ENCODE measurements at places on chromosomes 1 and 21. TPM values are rescaled to one million over a fixed set of nuclear protein-coding genes. Genes with fewer than 3 reads are reported as not detected.

- no peak overlapping the region for H3K27ac ChIP-seq
- no peak for DNase-seq
- H3K4me1 ChIP-seq = peaks cover 10% of the 10 kb centered on the region
- H3K36me3 ChIP-seq = no peaks in the 10 kb centered on the region
- H3K27me3 ChIP-seq = no peaks in the 10 kb centered on the region
Measured at GRCh38 chr1:230387876-230388275, 38.3 kb downstream of the PGBD5 start.

DNA sequence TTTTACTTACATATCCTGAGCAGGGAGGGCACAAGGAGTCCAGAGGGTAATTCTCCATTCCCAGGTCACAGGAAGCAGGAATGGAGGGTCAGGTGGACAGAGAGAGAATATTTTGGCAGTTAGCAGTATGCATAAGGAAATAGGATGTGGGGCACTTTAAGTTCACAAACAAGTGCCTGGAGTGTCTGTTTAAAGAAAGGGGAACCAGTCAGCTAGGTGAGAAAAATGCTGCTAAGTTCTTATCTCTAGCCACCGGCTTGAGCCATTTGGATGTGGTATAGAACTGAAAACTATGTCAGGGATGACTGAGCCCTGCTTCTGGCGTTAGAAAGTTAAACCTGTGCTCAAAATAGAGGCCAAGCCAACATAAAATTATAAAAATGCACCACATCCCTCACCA lies 739.7 kb upstream of the NCAM2 start:
- no peaks in the 10 kb centered on the region for H3K4me1 ChIP-seq
- H3K4me3 ChIP-seq = no peak overlapping the region
- no peaks in the 10 kb centered on the region for H3K27me3 ChIP-seq
- H3K36me3 ChIP-seq = no peaks in the 10 kb centered on the region
- H3K27ac ChIP-seq = no peak overlapping the region
- DNase-seq = no peak

Gene B3GALT6
- polyA plus RNA-seq = 20.4 TPM

DNA sequence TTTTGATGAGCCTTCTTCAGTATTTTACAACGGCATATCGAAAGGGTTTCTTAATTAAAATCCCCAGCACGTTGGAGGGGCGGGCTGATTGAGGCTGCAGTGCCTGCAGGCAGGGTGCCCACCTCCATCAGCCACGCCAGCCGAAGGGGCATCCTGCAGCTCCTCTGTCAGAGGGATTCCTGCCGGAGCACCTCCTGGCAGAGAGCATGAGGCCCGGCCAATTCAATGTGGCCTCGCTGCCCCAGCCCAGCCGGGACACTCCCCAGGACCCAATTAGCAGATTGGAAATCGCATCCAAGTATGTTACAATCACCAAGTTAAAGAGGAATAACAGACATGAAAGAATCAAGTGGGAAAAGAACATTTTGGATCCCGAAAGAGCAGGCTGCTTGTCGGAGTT lies 216.6 kb downstream of the ST6GALNAC3 start:
- H3K4me1 ChIP-seq = no peaks in the 10 kb centered on the region
- no peaks in the 10 kb centered on the region for H3K27me3 ChIP-seq
- no peak overlapping the region for H3K4me3 ChIP-seq
- DNase-seq = no peak
- no peak overlapping the region for H3K27ac ChIP-seq

- 0 out of 2 replicates have a peak, but pooled peaks cover 3% of the 10 kb centered on the region for H3K27me3 ChIP-seq
- DNase-seq = no peak
Measured at GRCh38 chr1:110727246-110727645, 52.5 kb upstream of the KCNA3 start.

DNA sequence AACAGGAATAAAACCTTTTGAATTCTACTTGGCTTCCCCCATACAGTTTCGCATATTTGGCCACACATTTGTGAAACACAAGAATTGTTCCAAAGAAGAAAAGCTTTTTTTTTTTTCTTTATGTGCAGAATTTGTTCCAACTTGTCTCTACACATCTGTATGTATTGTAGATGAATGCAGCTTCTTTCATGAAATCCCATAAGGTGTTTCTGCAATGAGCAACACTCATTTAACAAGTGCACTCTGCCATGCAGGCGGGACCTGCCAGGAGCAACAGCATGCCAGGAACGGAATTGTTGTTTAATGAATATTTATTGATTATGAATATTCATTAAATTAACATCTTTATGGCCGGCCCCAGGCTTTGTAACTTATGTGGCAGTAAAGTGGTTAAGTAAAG lies 1075.0 kb downstream of the TTLL7 start:
- no peak for DNase-seq
- H3K4me3 ChIP-seq = no peak overlapping the region
- H3K36me3 ChIP-seq = no peaks in the 10 kb centered on the region
- H3K27me3 ChIP-seq = no peaks in the 10 kb centered on the region
- peaks cover 2% of the 10 kb centered on the region for H3K4me1 ChIP-seq
- H3K27ac ChIP-seq = no peak overlapping the region

Gene RNF223
- polyA plus RNA-seq = not detected

GRCh38 chr1:3032371-3033039 lies 11.2 kb downstream of the ACTRT2 start:
- no peaks in the 10 kb centered on the region for H3K36me3 ChIP-seq
- no peak overlapping the region for H3K4me3 ChIP-seq

Gene HHIPL2
- 0.08 TPM for polyA plus RNA-seq

Gene MASP2
- 0.54 TPM for polyA plus RNA-seq

GRCh38 chr1:11961230-11961629 lies 19.0 kb upstream of the MFN2 start:
- no peak overlapping the region for H3K27ac ChIP-seq
- no peak overlapping the region for H3K4me3 ChIP-seq
- H3K36me3 ChIP-seq = peaks cover 14% of the 10 kb centered on the region
- no peaks in the 10 kb centered on the region for H3K27me3 ChIP-seq
- DNase-seq = no peak

DNA sequence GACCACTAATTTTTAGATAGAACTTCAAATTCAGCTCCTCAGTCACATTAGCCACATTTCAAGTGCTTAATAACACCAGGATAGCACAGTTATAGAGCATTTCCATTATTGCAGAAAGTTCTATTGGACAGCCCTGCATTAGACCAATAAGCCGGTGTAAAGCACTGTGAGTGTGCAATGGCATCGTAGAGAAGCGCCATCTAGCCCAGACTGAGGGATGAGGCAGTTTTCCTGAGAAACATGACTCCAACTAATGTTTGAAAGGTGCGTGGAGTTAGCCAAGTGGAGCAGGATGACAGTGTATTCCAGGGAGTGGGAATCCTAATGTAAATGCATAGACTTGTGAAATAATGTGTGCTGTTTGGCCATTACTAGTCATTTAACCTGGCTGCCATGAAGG lies 7.7 kb downstream of the RPE65 start:
- H3K4me3 ChIP-seq = no peak overlapping the region
- DNase-seq = no peak
- no peaks in the 10 kb centered on the region for H3K27me3 ChIP-seq
- no peaks in the 10 kb centered on the region for H3K36me3 ChIP-seq
- no peaks in the 10 kb centered on the region for H3K4me1 ChIP-seq
- H3K27ac ChIP-seq = no peak overlapping the region

GRCh38 chr1:4315202-4315601 lies 339.2 kb upstream of the AJAP1 start:
- H3K27ac ChIP-seq = no peak overlapping the region
- H3K36me3 ChIP-seq = no peaks in the 10 kb centered on the region
- no peak for DNase-seq

- H3K4me3 ChIP-seq = no peak overlapping the region
- no peak for DNase-seq
- no peak overlapping the region for H3K27ac ChIP-seq
- no peaks in the 10 kb centered on the region for H3K27me3 ChIP-seq
- H3K4me1 ChIP-seq = no peaks in the 10 kb centered on the region
Measured at GRCh38 chr1:76290271-76290670, 215.7 kb downstream of the ST6GALNAC3 start.

Gene PRKCZ
- 55.9 TPM for polyA plus RNA-seq

GRCh38 chr1:4622821-4623220 lies 31.6 kb upstream of the AJAP1 start:
- no peaks in the 10 kb centered on the region for H3K27me3 ChIP-seq
- no peak overlapping the region for H3K27ac ChIP-seq
- H3K36me3 ChIP-seq = no peaks in the 10 kb centered on the region
- no peak overlapping the region for H3K4me3 ChIP-seq
- DNase-seq = no peak

DNA sequence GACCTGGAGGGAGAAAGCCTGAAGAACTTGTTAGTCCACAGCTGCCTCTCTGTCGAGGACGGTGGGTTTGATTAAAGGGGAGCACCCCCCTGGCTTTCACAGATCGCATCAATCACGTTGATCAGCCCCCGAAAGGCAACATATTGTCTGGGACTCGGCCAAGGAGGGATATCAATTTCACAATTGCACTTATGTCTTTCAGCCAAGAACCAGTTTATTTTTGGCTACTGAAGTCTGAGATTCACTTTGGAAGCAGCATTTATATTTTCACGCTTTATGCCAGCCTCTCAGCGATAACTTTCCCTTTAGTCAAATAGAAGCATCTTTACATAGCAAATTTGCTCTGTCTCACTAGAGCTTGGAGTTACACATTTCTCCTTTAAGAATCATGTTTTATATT lies 253.2 kb upstream of the RRP15 start:
- H3K36me3 ChIP-seq = no peaks in the 10 kb centered on the region
- H3K4me1 ChIP-seq = no peaks in the 10 kb centered on the region
- DNase-seq = no peak
- no peaks in the 10 kb centered on the region for H3K27me3 ChIP-seq
- H3K4me3 ChIP-seq = no peak overlapping the region
- no peak overlapping the region for H3K27ac ChIP-seq

DNA sequence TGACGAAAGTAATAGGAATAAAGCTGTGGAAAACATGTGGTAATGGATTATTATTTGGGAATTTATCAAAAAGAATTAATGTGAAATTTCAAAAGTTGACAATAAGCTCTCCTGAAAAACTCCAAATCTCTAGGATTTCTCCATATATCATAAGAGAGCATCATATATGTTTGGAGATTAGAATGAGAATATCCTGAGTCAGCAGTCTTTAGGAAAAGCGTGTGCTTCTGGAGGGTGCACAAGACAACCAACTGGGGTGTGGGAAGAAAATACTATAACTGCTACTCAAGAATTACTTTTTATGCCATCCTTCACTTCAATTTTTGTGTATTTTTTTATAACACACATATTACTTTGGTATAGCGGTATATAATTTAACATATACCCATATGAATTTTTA lies 19.7 kb downstream of the ELK4 start:
- H3K27ac ChIP-seq = no peak overlapping the region
- H3K4me3 ChIP-seq = no peak overlapping the region
- DNase-seq = no peak
- H3K36me3 ChIP-seq = peaks cover 31% of the 10 kb centered on the region

Gene KRTAP19-3
- not detected for polyA plus RNA-seq

DNA sequence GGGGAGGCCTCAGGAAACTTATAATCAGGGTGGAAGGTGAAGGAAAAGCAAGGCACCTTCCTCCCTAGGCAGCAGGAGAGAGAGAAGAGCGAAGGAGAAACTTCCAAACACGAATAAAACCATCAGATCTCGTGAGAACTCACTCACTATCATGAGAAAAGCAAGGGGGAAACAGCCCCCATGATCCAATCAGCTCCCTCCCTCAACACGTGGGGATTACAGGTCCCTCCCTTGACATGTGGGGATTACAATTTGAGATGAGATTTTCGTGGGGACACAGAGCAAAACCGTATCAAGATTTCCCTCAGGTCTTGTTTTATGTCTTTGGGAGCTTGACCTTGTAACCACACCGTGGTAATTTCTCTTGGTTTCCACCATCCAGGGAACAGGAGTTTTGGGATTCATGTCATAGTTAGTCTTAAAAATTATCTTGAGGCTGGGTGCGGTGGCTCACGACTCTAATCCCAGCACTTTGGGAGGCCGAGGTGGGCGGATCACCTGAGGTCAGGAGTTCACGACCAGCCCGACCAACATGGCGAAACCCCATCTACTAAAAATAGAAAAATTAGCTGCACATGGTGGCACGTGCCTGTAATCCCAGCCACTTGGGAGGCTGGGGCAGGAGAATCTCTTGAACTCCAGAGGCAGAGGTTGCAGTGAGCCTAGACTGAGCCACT lies 47.2 kb upstream of the NBPF3 start:
- no peak for DNase-seq
- no peak overlapping the region for H3K4me3 ChIP-seq
- H3K27ac ChIP-seq = no peak overlapping the region
- H3K27me3 ChIP-seq = no peaks in the 10 kb centered on the region
- H3K36me3 ChIP-seq = no peaks in the 10 kb centered on the region

DNA sequence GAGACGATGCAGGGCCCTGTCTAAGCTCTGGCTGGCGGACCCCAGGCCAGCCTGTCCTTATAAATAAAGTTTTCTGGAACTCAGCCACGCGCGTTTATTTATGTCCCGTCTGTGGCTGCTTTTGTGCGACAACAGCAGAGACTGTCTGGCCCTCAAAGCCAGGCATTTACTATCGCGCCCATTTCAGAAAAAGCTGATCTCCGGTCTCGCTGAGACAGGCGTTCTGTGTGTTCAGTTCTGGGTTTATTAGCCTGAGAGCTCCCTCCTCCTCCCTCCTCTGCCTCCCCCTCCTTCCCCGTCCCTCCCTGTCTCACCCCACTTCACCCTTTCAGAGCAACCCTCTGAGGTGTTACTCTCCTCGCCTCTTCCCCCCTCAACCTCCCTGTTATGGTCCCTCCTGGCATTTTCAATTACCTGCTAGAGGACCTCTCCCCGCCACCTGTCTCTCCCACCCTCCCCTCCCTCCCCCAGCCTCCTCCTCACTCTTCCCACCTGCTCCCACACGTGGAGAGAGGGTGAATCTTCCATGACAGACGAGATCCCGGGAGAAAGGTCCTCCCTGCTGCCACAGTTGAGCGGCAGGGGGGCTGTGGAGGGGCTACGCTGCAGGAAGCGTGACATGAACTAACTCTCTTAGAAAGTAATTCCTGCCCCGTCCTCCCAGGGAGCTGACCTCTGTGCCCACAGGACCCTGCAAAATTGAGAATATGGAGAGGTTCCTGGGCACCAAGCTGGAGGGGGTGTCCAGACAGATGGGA lies 59.9 kb downstream of the SPSB1 start:
- no peaks in the 10 kb centered on the region for H3K36me3 ChIP-seq
- H3K4me3 ChIP-seq = no peak overlapping the region
- peaks cover 18% of the 10 kb centered on the region for H3K4me1 ChIP-seq
- DNase-seq = no peak
- no peaks in the 10 kb centered on the region for H3K27me3 ChIP-seq
- H3K27ac ChIP-seq = no peak overlapping the region

Gene LRRC71
- 0.16 TPM for polyA plus RNA-seq

DNA sequence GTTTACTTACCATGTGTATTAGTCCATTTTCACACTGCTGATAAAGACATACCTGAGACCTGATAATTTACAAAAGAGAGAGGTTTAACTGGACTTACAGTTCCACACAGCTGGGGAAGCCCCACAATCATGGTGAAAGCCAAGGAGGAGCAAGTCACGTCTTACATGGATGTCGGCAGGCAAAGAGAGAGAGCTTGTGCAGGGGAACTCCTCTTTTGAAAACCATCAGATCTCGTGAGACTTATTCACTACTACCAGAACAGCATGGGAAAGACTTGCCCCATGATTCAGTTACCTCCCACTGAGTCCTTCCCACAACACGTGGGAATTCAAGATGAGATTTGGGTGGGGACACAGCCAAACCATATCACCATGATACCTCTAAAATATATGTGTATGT lies 39.3 kb upstream of the ERRFI1 start:
- DNase-seq = no peak
- H3K27ac ChIP-seq = no peak overlapping the region
- no peaks in the 10 kb centered on the region for H3K27me3 ChIP-seq
- H3K4me1 ChIP-seq = peaks cover 1% of the 10 kb centered on the region
- H3K36me3 ChIP-seq = no peaks in the 10 kb centered on the region

- peak; percentile 56 for DNase-seq
- no peak overlapping the region for H3K4me3 ChIP-seq
- peaks cover 3% of the 10 kb centered on the region for H3K27me3 ChIP-seq
- H3K4me1 ChIP-seq = peaks cover 2% of the 10 kb centered on the region
- no peak overlapping the region for H3K27ac ChIP-seq
Measured at GRCh38 chr1:245336149-245336983, 181.6 kb downstream of the KIF26B start.

Gene PRXL2B
- 35.3 TPM for polyA plus RNA-seq
